Activated CD4-positive, alpha-beta T cell treated with anti-CD3 and anti-CD28 coated beads, Interleukin-2, amount 10 ng/mL, durations not matched to agents 7 days and 5 days (primary cell): ENCODE measurements at places on chromosomes 11 and 22.

DNA sequence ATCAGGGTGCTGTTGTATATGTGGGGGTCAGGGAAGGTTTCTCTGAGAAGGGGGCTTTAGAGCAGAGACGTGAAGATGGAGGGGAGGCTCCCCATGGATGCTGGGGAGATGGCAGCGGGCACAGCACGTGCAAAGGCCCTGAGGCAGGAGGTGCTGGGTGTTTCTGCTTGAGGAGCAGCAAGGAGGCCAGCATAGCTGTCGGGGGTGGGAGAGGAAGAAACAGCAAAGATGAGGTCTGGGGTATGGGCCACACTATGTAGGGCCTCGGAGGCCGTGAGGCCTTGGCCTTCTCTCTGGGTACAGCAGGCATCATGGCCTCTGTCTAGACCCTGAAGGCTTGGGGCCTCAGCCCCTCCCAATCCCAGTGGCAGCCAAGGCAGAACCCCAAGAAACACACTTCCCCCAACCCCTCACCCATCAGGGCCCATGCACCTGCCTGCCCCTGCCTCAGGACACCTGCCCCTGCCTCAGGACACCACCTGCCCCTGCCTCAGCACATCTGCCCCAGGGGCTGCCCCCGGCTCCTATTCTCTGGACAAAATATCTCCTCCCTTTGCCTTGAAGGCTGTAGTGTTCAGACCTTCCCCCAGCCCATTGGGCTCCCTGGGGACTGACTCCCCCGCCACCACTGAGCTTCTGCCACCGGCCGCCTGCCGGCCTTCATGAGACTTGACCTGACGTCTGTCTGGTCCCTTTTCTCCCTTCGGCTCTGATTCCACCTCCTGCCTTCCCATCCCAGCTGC lies 6.2 kb downstream of the ALDH3B1 start:
- no peak overlapping the region for H3K27ac ChIP-seq
- H3K36me3 ChIP-seq: no peaks in the 10 kb centered on the region
- no peak for DNase-seq
- H3K4me1 ChIP-seq: no peaks in the 10 kb centered on the region
- no peaks in the 10 kb centered on the region for H3K27me3 ChIP-seq

DNA sequence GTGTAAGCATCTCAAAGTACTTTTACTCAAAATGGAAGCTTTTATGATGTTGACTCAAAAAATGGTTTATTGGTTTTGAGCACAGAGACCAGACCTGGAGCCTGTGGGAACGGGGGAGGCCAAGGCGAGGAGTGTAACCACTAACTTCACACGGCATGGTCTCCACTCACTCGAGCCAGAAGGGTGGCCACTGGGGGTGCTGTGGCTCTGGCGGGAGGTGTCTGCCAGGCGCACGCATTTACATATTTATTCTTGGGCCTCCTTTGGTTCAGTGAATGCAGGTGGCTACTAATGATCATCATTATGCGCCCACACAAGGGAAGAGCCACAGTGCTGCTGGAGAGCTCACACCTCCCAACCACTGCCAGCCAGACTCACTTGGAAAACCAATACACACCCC lies 64.6 kb downstream of the FLRT1 start:
- H3K4me1 ChIP-seq: no peaks in the 10 kb centered on the region
- H3K4me3 ChIP-seq: no peak overlapping the region
- no peak overlapping the region for H3K27ac ChIP-seq
- DNase-seq: no peak
- H3K27me3 ChIP-seq: no peaks in the 10 kb centered on the region

DNA sequence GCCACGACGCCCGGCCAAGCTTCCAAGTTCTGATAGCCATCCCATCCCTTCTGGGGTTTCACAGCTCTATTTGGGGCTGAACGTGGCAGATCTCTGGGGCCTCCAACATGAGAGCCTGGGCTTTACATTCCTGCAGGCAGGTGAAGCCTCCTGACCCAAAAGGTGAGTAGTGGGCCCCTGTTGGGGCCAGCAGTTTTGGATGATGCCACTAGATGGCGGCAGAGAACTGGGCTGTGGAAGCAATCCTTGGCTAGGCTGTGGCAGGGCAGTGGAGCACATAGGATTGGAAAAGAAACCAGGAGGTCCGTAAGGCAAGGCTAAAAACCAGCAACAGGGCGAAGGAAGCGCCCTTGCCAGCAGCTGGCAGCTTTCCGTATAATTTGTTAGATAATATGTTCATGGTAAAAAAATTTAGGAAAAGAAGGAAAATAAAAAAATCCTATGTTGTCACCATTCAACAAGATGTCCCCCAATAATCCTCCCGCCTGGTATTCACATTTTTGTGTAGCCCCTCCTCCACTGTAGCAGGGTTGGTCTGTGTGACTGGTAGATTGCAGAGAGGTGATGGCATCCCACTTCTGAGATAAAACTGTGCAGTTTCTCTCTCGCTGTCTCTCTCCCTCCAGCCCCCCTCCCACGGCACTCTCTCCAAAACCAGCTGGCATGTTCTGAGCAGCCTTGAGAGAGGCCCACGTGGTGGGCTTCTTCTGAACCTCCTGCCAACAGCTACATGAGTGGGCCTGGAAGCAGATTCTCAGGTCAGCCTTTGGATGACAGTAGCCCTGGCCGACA lies 43.6 kb upstream of the OR4B1 start:
- peak; percentile 70 for DNase-seq
- H3K36me3 ChIP-seq: peaks cover 3% of the 10 kb centered on the region
- peaks cover 43% of the 10 kb centered on the region for H3K4me1 ChIP-seq
- H3K27ac ChIP-seq: no peak overlapping the region

DNA sequence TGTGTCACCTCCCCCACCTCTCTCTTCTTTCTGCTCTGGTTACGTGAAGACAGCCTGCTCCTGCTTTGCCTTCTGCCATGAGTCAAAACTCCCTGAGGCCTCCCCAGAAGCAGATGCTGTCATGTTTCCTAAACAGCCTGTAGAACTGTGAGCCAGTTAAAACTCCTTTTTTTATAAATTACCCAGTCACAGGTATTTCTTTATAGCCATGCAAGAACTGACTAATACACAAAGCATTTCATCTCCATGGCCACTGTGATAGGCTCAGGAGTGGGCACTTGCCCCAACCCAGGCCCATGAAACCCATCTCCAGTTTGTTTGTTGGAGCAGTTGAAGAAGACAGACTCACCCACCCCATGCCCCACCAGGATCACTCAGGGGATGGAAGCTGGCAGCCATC lies 253.3 kb upstream of the ISX start:
- DNase-seq: no peak
- H3K36me3 ChIP-seq: no peaks in the 10 kb centered on the region
- no peak overlapping the region for H3K4me3 ChIP-seq
- H3K27ac ChIP-seq: no peak overlapping the region

GRCh38 chr11:45673441-45673840 lies 8.0 kb upstream of the CHST1 start:
- H3K36me3 ChIP-seq: no peaks in the 10 kb centered on the region
- no peak overlapping the region for H3K4me3 ChIP-seq
- H3K27me3 ChIP-seq: peaks cover 6% of the 10 kb centered on the region

DNA sequence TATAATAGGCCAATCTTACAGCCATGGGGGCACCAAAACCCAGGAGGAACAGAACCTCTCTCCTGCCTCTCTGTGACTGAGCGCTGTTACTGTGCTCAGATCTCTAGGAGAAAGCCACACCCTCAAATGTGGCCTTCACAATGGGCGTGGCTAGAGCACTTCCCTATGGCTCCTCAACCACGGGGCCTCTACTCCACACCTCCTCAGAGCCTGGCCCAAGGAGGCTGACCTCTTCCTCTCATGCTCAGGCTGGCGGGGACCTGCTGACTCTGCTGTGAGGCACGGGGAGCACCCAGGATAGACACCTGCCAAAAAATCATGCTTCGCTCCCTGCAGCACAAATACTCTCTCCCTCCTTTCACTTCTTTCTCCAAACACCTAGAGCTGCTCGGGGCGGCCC lies 41.0 kb downstream of the C11orf58 start:
- H3K4me3 ChIP-seq: no peak overlapping the region
- peaks cover 6% of the 10 kb centered on the region for H3K4me1 ChIP-seq
- no peaks in the 10 kb centered on the region for H3K36me3 ChIP-seq

DNA sequence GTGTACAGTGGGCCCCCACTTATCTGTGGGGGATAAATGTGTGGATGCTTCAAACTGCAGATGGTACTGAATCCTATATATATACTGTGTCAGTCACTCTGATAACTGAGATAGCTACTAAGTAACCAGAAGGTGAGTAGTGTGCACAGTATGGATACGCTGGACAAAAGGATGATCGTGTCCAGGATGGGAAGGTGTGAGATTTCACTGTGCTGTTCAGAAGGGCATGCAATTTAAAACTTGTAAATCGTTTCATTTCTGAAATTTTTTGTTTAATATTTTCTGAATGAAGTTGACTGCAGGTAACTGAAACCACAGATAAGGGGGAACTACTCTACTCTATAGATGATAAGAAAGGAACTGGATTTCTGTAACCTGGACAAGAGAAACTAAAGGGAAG lies 52.1 kb upstream of the SESN3 start:
- no peak overlapping the region for H3K4me3 ChIP-seq
- no peak for DNase-seq
- peaks cover 1% of the 10 kb centered on the region for H3K4me1 ChIP-seq
- H3K36me3 ChIP-seq: no peaks in the 10 kb centered on the region

DNA sequence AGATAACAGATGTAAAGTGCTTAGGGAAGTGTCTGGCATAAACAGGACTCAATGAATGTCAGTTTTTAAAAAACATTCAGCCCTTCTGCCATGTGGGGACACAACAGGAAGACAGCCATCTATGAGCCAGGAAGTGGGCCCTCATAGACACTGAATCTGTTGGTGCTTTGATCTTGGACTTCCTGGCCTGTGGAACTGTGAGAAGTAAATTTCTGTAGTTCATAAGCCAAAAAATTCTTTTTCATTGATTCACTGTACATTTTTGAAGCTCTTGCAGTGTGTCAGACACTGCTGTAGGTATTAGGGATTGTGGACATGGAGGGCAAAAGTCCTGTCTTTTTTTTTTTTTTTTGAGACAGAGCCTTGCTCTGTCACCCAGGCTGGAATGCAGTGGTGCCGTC lies 188.6 kb downstream of the HIPK3 start:
- H3K4me3 ChIP-seq: no peak overlapping the region
- peaks cover 2% of the 10 kb centered on the region for H3K27me3 ChIP-seq
- H3K36me3 ChIP-seq: no peaks in the 10 kb centered on the region

- H3K36me3 ChIP-seq: no peaks in the 10 kb centered on the region
- no peak overlapping the region for H3K4me3 ChIP-seq
- H3K4me1 ChIP-seq: peaks cover 20% of the 10 kb centered on the region
- H3K27me3 ChIP-seq: peaks cover 5% of the 10 kb centered on the region
- H3K27ac ChIP-seq: no peak overlapping the region
These were observed 8.6 kb upstream of the UPB1 start for GRCh38 chr22:24486501-24486921.

GRCh38 chr11:60860943-60861342 lies 5.2 kb upstream of the PTGDR2 start:
- no peak overlapping the region for H3K4me3 ChIP-seq
- peaks cover 36% of the 10 kb centered on the region for H3K4me1 ChIP-seq
- no peak for DNase-seq
- H3K36me3 ChIP-seq: peaks cover 1% of the 10 kb centered on the region
- peaks cover 2% of the 10 kb centered on the region for H3K27me3 ChIP-seq
- H3K27ac ChIP-seq: no peak overlapping the region

- peaks cover 16% of the 10 kb centered on the region for H3K27me3 ChIP-seq
- peak overlapping the region; percentile 73 for H3K4me3 ChIP-seq
- H3K36me3 ChIP-seq: no peaks in the 10 kb centered on the region
- DNase-seq: peak; percentile 8
- peak overlapping the region; percentile 83 for H3K27ac ChIP-seq
- peaks cover 24% of the 10 kb centered on the region for H3K4me1 ChIP-seq
These were observed 236.7 kb downstream of the TTC28 start for GRCh38 chr22:28442711-28443525.
